ENCODE measurements at places on chromosomes 12 and 14.

DNA sequence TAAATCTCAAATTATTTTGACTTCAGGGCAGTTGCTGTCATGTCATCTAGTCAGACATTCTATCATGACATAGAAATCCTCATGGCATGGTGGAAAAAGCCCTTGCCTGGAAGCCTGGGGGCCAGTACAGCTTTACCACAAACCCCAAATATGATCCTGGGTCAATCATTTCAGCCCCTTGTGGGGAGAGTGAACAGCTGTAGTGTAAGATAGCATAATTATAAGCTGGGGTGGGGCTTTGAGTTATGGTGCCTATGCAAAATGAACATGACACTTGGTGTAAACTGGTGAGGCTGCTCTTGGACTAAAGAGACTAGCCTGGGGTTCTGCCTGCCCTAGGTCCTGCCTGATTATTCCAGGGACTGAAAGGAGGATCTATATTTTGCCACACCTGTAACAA is 207.7 kb upstream of the DDHD1 start:
- ATAC-seq: no peak

GRCh38 chr14:69593018-69593677 is 18.2 kb upstream of the SUSD6 start:
- no peak for ATAC-seq

- no peak for ATAC-seq
Observed at GRCh38 chr14:81529391-81529790, 4.3 kb downstream of the SEL1L start.

DNA sequence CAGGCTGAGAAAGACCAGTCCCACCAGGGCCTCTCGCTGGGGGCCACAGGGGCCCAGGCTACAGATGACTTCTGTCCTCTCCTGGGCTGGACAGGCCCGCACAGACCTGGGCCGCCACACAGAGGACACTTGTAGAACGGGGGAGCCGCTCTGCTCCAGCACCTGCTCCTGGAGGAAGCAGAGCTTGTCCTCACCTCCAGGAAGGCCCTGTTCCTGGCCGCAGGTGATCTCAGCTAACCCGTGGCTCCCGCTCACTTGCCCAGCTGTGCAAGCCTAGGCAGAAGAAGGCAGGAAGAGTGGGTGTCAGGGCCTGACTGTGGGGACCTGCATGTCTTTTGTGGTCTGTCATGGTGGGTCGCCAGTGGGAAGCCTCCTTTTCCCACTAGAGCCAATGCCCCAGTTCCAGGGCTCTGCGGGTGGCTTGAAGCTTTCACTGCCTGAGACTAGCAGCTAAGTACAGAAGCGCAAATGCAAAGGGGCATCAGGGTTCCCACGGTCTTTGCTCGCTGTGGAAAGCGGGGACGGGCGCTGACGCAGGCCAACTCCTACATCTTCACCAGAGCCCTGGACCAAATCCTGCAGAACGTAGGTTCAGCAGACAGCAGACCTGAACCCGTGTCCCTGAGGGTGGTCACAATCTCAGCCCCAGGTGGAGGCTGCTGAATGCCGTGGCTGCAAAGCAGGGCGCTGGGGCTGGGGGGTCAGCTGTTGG is 8.8 kb upstream of the CEP170B start:
- ATAC-seq: no peak

DNA sequence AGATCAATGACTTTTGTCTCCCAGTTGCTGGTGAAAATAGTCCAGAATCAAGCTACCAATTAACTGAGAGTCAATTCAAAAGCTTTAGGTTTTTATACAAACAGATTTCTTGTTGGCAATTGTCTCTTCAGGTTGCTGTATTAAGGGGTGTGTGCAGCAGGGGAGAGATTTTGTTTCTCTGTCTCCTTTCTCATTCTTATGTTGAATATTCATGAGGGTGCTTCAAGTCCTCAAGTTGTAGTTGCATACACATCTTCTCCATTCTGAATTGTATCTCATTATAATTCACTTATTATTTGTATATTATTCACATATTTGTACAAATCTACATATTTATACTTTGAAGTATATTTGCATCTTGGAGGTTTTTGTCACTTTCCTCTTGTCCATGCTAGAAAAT is 126.7 kb upstream of the PTPRQ start:
- ATAC-seq: no peak

DNA sequence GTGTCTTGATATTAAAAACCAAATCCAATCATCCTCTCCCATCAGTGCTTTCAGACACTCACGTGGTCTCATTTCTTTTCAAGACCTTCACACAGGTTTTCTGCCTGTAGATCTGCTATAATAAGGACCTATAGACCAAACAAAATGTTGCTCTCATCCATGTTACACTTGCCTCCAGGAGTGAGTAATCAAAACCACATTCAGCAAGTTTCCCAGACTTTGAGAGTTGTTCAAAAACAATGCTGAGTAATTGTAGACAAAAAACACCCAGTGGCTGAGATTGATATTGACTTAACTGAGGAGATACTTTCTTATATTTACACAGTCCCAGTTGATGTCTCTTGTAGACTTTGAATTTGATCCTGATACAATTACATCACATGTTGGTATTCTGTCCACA is 383.1 kb downstream of the TMEM132D start:
- ATAC-seq: no peak

DNA sequence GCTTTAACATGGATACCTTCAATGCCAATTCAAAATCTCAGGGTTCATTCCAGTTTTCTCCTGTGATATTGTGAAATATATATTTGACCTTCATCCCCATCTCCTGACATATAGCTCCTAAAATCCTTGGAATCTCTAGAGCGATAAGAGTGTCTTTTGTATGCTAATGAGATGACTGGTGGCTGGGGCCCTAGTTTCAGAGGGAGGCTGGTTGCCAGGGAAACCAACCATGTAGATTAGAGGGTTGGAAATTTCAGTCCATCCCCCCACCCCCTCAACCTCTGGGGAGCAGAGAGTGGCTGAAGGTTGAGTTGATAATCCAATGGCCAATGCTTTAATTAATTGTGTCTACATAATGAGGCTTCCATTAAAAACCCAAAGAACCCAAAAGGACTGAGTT is 59.4 kb downstream of the SDR9C7 start:
- no peak for ATAC-seq

DNA sequence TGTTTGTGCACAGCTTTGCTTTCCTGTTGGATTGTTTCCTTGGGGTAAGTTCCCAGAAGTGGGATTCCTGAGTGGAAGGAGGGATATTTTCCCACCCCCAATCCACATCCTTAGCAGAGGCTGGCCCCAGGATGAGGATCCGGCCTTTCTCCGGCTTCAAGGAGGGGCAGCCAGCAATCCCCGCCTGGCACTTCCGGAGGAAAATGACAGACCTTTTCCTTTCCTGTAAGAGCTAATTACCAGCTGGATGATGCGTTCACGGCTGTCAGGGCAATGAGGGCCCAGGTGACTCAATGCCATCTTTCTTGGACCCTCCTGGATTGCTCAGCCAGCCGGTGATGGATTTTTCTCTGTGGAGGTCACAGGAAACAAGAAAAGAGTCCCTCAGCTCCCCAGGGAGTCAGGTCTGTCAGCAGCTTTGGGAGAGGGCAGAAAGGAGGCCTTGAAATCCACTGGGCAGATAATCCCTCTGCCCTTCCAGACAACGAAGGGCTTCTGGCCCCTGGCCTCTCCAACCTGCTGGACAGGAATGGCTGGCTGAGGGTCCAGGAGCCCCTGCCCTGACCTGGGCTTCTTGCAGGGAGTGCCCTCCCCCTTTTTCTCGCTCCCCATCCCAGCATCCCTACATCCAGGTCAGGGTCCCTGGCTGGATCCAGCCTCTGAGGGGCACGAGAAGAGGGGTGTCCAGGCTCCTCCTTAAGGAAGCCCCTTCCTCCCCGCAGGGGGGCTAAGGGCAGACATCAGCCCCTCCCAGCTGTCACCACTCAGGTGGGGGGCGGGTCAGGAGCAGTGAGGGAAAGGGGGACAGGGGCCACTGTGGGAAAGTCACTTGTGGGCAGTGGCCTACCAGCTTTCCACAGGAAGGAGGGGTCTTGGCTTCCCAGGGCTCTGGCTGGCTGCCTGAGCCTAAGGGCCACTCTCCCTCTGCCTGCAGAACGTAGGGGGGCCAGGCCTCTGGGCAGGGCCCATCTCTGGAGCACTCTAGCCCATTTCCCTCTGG is 16.1 kb upstream of the CCDC85C start:
- ATAC-seq: no peak

DNA sequence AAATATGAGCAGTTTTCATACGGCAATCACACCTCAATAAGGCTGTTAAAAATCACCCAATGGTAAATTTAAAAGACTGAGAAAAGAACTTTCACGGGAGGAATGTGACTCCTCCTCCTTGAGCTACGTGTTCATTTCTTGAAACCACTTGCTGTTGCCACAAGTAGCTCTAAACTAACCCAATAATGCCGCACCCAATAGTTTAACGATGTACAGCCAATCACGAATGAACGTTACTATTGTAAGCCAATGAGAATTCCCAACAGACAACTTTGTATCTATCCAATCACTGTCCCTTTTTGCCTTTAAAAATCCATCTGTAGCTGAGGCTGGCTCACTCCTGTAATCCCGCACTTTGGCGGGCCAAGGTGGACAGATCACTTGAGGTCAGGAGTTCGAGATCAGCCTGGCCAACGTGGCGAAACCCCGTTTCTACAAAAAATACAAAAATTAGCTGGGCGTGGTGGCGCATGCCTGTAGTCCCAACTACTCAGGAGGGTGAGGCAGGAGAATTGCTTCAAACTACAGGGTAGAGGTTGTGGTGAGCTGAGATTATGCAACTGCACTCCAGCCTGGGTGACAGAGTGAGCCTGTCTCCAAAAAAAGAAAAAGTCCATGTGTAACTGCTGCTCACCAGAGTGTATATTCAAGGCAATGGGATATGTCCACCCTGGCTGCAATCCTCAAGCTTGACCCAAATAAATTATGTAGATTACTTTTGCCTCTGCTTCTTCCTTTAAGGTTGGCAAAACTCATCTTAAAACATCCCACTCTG is 24.4 kb upstream of the BTBD6 start:
- no peak for ATAC-seq

GRCh38 chr14:98498019-98498885 is 773.7 kb downstream of the BCL11B start:
- no peak for ATAC-seq

- ATAC-seq: no peak
Observed at GRCh38 chr14:57244106-57244505, 24.6 kb downstream of the EXOC5 start.

GRCh38 chr14:24960816-24961215 is 89.1 kb downstream of the STXBP6 start:
- no peak for ATAC-seq

DNA sequence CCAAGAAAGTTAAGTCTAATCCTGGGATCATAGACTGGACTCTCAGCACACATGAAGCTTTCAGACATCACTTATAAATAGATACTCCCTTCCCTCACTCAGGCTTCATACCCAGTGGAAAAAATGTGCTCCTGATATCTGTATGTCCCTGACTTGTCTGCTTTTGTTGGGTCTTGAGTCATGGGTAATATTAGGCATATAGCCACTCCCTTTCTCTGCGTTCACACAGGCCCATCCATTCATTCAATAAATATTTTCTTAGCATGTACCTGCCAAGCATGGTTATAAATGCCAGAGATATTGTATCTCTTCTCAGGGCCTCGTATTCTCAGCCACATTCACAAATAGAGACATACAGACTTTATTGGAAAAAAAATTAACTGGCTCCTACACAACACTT is 43.5 kb downstream of the COX16 start:
- ATAC-seq: no peak

DNA sequence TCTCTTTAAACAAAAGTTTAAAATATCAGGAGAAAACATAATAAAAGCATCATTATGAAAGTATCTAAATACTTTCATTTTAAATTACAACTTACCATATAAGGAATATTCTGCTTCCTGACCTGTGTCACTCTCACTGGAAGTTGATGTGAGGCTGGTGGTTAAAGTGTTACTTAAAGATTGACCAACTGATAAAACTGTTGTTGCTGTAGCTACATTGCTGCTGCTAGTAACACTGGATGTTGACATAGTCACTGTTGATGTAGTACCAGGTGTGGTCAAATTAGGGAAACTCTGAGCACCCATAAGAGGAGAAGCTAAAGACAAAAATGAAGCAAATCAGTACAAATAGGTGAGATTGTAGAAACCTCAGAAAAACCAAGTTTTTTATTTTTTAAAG is 79.9 kb downstream of the HECTD1 start:
- peak; percentile 89 for ATAC-seq

DNA sequence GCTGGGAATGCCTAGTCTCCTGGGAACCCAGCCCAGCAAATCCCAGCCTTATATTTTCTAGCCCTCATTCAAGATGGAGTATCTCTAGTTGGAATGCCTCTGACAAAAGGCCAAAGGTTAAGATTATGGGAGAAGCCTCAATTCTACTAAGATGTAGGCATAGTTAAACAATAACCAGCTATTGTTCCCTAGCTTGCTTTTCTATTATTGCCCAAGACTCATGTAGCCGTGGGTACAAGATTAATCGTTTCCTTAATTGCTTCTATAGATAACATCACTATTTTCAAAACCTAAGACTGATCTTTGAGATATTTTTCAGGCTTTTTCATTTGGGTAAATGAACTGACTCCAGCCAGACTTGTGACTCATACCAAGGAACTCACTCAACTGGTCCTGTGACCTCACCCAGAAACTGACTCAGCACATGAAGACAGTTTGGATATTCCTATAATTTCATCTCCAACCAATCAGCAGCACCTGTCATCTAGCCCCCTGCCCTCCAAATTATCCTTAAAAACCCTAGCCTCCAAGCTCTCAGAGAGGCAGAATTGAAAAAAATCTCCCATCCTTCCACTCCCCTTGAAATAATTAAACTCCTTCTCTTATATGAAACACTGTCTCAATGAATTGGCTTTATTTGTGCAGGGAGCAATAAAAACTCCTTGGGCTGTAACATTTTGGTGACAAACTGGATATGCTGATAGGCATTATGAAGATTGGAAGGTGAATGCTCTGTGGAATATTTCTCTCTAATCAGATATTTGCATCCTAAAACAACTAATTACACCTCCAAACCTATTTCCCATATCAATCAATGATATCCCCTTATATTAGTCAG is 589.0 kb downstream of the C12orf50 start:
- no peak for ATAC-seq

DNA sequence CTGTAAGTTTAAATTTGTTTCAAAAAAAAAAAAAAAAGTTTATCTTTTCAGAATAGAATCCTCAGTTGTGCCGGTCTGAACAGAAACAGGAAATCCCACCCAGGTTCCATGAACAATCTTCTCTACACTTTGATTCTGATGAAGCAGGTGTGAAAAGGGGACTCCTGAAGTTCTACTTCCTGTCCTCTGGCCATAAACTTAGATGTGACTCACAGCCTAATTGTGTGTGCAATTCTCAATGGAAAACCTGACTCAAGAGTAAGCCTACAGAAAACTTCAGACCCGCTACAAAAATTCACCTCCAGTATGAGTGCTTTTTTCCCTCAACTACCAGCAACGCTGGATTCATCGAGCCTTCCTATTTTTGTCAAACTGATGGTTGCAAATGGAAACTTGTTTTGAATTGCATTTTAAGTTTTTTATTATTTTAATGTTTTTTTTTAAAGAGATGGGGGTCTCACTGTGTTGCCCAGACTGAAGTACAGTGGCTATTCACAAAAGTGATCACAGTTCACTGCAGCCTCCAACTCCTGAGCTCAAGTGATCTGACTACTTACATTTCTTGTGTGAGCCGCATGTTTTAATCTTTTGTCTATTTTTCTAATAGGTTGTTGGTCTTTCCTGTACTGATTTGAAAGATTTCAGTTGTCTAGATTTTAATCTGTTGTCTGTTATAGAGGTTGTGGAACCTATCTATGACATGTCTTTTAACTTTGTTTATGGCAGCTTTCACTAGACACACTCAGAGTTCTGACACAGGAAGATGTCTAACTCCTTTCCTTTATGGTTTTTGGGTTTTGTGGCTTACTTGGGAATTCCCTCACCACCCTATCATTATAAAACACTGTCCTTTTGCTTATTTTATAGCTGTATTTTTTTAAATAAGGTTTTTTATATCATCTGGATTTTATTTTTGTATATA is 37.6 kb downstream of the ATG14 start:
- ATAC-seq: peak; percentile 82

GRCh38 chr14:68927089-68927488 is 52.0 kb downstream of the ACTN1 start:
- no peak for ATAC-seq
